ENCODE measurements at places on chromosomes 6 and 20.

DNA sequence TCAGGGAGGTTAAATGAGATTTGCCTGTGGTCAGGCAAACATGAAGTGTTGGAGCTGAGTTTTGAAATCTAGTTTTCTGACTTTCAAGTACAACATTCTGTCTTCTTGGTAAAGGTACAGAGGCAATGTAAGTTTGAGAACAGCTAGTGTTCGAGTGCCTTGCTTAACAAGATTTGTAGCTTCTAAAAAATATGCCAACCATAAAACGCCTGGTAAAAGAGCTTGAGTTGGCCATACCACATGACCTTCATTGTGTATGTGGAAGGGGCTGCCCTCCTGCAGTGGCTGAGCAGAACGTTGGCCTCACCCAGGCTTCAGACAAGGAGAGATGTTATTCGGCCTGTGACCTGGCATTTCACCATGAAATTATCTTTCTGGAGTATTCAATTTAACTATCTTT lies 86.5 kb downstream of the MAP7 start:
- no peaks in the 10 kb centered on the region for H3K27me3 ChIP-seq
- no peaks in the 10 kb centered on the region for H3K36me3 ChIP-seq
- no peak for DNase-seq
- H3K4me3 ChIP-seq: no peak overlapping the region
- H3K27ac ChIP-seq: no peak overlapping the region

DNA sequence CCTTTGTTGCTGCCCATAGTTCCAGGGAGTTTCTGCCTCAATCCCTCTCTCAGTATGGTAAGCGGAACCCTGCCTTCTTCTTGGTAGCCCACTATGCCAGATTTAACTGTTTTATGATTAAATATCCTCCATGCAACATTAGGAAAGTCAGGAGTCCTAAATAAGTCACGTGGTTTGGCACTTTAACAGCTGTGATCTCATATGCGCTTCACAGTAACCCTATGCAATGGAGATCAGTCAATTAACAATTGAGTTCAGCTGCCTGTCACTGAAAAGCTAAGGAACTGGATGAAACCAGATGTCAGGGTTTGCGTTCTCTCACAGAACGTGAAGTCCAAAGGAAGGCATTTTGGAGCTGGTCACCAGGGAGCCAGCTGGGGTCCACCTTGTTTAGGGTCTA lies 81.6 kb downstream of the PSMB1 start:
- H3K4me3 ChIP-seq: no peak overlapping the region
- peaks cover 12% of the 10 kb centered on the region for H3K27me3 ChIP-seq
- H3K27ac ChIP-seq: no peak overlapping the region
- no peaks in the 10 kb centered on the region for H3K36me3 ChIP-seq
- H3K4me1 ChIP-seq: no peaks in the 10 kb centered on the region
- DNase-seq: no peak

GRCh38 chr20:38630727-38631126 lies 29.1 kb downstream of the ARHGAP40 start:
- H3K4me3 ChIP-seq: no peak overlapping the region
- no peak overlapping the region for H3K27ac ChIP-seq
- H3K27me3 ChIP-seq: 0 out of 2 replicates have a peak, but pooled peaks cover 3% of the 10 kb centered on the region
- DNase-seq: no peak
- no peaks in the 10 kb centered on the region for H3K4me1 ChIP-seq

- no peaks in the 10 kb centered on the region for H3K36me3 ChIP-seq
- H3K4me1 ChIP-seq: peaks cover 43% of the 10 kb centered on the region
- peak overlapping the region; percentile 39 for H3K4me3 ChIP-seq
- DNase-seq: peak; percentile 82
Observed at GRCh38 chr20:23050847-23051627, 1.6 kb upstream of the THBD start.

DNA sequence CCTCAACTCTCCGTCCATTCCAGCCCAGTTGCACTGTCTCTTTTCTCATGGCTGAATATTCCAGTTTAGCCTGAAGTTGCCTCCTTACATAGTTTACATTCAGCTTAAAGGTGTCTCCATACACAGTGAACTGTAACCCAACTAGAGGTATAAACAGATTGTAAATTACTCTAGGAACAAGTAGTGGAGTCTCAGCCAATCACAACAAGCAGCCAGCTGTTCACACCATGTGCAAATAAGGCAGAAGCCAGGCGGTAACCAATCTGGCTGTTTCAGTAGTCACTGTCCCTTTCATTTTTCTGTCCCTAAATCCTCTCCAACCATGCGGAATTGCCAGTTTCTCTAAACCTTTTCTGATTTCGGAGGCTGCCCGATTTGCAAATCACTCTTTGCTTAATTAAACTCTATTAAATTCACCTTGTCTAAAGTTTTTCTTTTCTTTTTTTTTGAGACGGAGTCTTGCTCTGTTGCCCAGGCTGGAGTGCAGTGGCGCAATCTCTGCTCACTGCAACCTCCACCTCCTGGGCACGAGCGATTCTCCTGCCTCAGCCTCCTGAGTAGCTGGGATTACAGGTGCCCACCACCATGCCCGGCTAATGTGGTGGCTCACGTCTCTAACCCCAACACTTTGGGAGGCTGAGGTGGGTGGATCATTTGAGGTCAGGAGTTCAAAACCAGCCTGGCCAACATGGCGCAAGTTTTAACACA lies 37.6 kb upstream of the GFOD1 start:
- no peaks in the 10 kb centered on the region for H3K27me3 ChIP-seq
- H3K4me1 ChIP-seq: no peaks in the 10 kb centered on the region
- no peak overlapping the region for H3K27ac ChIP-seq
- H3K4me3 ChIP-seq: no peak overlapping the region

DNA sequence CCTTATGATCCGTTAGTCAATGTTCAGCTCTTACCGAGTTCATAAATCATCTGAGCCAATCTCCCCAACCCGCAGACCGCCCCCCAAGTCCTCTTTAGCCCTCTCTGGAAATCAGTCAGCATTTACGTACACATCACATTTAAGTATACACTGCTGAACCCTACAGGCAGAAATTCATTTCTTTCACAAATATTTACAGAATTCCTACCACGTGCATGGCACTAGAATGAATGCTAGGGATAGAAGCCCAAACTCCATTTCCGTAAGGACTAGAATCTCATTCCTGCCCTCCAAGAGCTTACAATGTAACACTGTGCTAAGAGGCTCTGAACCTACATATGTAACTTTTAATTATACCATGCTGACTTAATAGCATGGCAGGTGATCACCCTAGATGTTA lies 1.8 kb downstream of the OSER1 start:
- H3K4me1 ChIP-seq: peaks cover 52% of the 10 kb centered on the region
- H3K4me3 ChIP-seq: peak overlapping the region; percentile 89
